ENCODE measurements at places on chromosomes 7 and 10. TPM values are rescaled to one million over a fixed set of nuclear protein-coding genes. Genes with fewer than 3 reads are reported as not detected.

The GAD2 gene
- total RNA-seq: not detected

The LGI1 gene
- not detected for total RNA-seq

The MALRD1 gene
- not detected for total RNA-seq

The CCL24 gene
- total RNA-seq: not detected

The MMRN2 gene
- 0.18 TPM for total RNA-seq

The PRSS37 gene
- not detected for total RNA-seq

DNA sequence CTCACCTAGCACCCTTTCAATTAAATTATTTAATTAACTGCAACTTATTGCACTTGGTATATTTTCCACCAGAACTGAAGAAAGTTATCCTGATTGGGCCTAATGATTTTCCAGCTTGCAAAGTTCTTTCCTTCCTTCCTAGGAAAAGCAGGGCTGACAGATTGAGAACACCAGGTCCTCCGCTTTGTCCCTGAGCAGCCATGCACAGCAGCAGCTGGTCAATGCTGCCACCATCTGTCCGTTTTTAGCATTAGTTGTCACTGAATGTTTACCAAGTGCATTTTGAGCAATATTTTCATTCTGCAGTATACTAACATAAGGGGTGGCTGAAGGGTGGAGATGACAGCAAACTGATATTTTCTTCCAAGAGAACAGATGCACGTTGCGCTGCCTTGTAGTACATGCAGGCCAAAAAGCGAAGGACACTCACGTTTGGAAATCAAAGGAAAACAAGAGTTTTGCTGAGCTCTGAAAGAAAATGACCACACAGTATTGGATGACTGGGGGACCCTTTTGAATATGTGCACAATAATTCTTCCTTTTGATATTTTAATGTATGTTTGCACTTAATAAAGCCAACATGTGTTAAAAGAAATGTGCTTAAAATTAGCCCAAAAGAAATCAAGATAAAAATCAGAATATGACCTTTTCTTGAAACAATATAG lies 248.8 kb upstream of the PTN start:
- DNase-seq: no peak

- no peak for DNase-seq
These were observed 9.9 kb downstream of the SMURF1 start for GRCh38 chr7:99133766-99134564.

DNA sequence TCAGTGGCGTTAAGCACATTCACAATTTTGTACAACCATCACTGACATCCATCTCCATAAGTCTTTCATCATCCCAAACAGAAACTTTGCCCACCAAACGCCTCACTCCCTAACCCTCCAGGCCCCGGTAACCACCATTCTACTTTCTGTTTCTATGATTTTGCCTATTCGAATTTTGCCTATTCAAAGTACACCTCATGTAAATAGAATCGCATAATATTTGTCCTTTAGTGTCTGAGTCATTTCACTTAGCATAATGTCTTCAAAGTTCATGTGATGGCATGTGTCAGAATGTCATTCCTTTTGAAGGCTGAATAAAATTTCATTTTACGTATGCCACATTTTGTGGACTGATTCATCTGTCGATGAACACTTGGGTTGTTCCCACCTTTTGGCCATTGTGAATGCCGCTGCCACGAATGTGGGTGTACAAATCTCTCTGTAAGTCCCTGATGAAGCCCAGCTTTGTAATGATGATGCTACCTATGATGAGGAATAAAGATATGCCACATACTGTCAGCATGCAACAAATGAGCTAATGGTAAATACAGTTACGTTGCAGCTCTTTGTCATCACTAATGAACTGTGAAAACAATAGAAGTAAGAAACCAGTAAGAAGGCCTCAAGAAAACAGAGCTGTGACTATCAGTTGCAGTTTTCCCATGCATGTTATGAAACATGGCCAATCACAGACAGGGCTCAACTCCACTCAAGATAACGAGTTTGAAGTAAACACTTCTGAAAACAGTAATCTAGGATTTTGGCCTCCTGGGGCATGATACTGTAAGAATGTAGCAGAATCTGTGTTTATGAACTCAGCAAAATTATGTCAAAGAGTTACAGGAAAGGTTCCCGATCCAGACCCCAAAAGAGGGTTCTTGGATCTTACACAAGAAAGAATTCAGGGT lies 120.0 kb downstream of the ADAM12 start:
- DNase-seq: no peak

DNA sequence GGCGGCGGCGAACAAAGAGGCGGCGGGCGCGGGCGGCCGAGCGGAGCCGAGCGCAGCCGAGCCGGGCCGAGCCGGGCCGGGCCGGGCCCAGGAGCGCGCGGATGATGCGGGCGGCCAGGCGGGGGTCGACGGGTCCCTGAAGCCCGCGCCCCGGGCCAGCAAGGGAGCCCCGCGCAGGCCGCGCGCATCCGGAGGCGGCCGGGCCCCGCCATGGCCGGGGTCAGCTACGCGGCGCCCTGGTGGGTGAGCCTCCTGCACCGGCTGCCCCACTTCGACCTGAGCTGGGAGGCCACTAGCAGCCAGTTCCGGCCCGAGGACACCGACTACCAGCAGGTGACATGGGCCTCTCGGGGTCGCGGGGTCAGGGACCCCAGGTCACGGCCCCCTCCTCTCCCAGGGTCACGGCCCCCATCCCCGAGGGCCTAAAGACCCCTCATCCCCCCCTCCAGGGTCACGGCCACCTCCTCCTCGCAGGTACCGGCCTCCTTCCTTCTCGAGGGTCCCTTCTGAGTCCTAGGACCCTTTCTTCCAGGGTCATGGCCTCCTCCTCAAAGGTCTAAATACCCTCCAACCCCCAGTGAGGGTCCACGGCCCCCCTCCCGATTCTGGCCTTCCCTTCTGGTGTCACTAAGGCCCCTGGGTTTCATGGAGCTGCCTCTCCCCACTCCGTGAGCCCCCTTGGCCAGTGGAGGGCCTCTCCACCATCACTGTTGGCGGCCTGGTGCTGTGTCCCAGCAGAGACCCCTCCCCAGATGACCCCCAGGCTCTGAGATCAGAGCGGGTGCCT lies at the start of gene TTYH3:
Gene TTYH3, plus strand, starts transcription at position 41 of the 787 bp plus-strand sequence. Its CDS starts 170 bp downstream, at position 211.
- DNase-seq: peak; percentile 18

DNA sequence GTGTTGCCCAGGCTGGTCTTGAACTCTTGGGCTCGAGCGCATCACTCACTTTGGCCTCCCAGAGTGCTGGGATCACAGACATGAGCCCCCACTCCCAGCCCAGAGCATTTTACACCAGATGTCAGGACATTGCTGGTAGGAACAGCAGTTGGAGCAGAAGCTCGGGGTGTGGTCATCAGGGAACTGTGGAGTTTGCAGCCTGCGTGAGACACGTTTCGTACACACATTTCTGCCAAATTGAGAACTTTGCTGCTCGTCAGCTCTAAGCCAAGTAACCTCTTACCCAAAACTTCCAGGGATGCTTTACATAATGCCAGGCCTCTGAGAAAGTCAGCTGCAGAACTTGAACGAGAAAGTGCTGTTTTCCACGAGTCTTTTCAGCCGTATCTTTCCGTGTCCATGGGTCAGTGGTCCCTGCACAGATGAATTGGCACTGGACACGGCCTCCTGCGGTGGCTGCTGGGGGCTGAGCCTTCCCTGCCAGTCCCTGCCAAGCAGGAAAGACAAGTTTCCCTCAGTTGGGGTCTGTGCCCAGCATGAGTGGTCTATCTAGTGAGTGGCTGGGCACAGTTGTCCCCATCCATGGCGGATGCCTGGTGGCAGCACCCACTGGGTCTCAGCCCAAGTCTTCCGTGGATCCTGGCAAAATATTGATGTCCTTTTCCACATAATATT lies 54.4 kb downstream of the DNAJB6 start:
- no peak for DNase-seq

- DNase-seq: no peak
These were observed 201.5 kb downstream of the TMEM178B start for GRCh38 chr7:141275350-141275749.

GRCh38 chr10:45238896-45239295 lies 76.5 kb downstream of the OR13A1 start:
- no peak for DNase-seq

DNA sequence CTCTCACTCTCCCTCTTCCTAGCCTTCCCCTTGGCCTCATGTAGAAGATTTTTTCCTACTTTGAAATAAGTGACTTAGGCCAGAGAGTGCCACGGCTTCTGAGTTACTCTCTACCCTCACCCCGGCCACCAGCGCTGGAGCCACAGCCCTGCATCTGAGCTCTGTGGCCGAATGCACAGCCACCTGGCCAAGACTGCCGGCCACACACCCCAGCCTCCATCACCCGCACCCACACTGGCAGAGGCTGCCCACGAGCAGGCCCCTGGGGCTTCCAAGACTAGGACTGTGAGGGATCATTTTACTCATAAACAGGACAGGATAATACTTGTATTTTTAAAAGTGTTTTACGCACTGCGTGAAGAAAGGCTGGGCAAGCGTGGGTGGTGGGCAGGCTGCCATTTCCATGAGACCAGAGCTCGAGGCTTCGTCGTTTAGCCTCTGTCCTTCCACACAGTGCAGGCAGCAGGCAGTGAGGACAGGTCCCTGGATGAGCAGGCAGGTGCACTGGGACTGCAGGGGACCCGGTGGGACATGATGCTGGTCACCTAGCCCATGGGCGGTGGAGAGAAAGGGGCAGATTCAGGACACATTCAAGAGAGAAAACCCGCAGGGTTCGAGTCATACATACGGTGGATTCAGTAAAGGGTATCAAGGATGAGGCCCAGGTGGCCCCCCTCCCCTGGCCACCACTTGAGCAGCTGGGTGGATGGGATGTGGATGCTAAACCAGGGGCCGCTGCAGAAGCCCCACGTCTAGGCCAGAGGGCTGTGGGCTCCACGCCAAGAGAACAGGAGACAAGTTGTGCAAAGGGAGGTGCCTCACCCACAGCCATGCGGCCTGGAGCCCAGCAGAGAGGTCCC lies 35.5 kb upstream of the RNF32 start:
- DNase-seq: no peak

- DNase-seq: no peak
These were observed 18.9 kb upstream of the NRBF2 start for GRCh38 chr10:63114031-63114814.

- DNase-seq: peak; percentile 89
These were observed 1.7 kb upstream of the GIMAP8 start for GRCh38 chr7:150448789-150449147.

GRCh38 chr7:132077971-132078685 lies 498.1 kb downstream of the PLXNA4 start:
- no peak for DNase-seq

- DNase-seq: no peak
These were observed 138.5 kb downstream of the PLXNA4 start for GRCh38 chr7:132437730-132438129.

DNA sequence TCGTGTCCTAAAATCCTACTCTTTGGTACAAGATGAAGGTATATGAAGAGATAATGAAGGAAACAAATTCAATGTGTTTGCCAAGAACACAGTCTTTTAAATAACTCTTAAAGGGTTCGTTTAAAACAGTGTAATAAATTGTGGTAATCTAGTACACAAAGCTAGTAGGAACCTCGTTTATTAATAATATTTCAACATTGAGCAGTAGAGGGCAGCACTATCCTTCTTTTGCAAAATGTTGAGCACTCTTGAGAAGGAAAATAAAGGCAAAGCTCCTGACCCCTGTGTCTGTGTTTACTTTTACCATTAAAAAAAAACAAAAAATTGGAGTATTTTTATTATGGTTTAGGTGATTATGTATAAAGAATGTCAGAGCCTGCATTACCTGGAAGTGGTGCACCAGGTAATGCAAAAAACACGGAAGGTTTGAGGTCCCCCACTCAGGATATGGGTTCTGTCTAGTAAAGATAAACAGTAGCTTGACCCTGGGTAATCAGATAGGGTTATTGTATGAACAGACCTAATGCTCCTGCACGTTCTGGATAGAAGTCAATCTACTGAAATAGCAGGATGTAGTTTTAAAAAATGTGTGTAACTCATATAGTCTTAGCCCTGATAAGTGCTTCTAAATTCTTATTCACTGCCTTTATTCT lies 5.7 kb upstream of the GOT1 start:
- DNase-seq: no peak

DNA sequence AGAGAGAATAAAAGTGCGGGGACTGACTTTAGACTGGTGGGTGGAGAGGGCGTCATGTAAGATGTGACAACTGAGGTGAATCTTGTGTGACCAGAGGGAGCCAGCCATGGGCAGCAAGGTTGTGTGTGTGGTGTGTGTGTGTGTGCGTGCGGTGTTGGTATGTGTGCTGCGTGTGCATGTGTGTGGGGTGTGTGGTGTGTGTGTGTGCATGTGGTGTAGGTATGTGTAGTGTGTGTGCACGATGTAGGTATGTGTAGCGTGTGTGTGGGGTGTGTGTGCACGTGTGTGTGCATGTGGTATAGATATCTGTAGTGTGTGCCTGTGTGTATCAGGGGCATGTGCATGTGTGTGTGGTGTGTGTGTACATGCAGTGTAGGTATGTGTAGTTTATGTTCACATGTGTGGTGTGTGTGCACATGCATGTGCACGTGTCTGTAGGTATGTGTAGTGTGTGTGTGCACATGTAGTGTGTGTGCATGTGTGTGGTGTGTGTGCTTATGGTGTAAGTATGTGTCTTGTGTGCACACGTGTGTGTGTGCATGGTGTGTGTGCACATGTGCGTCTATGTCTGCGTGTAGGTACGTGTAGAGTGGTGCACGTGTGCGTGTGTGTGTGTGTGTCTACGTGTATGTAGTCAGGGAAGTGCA lies 312.3 kb upstream of the MKI67 start:
- DNase-seq: no peak

DNA sequence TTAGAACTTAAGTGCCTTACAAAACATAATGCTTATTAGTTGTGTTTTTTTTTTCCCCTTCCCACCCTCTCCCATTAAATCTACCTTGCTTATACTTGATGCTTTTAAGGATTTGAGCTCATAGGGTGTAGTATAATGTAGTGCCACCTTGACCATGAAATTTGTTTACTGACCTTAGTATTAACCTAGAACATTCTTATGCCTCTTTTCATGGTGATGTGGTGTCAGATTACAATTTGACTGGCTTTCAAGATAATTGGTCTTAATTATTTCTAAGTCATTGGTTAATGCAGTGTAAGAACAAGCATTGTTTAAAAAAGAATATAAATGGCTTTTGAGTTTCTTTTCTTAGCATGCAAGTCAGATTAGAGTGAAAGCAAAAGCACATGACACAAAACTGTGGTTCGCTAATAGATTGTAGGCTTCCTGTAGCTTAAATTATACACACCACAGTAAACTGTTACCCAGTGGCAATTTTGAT lies 61.8 kb downstream of the ADD3 start:
- no peak for DNase-seq

GRCh38 chr10:30467651-30468338 lies 33.8 kb downstream of the MAP3K8 start:
- DNase-seq: no peak

DNA sequence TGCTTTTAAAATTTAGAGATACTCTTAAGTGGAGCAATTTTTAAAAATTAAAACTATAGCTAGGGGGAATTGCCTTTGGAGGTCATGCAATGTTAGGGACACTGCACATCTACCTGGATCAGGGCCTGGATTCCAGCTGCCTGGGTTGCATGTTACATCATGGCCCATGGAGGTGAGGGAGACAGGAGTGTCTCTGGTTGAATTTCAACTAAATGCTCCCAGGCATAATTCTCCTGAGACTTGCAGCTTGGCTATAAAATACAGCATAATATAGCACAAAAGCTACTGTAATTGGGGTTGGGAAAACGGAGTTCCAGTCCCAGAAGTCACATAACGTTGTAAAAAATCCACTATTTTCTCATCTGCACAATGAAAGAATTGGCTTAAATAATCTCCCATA lies 782.5 kb downstream of the LRMDA start:
- no peak for DNase-seq

- no peak for DNase-seq
These were observed 155.3 kb downstream of the SFMBT2 start for GRCh38 chr10:7255517-7255916.

Measured in activated T-cell treated with anti-CD3 and anti-CD28 coated beads, Interleukin-2, amount 50 U/mL, for 4 hours (primary cell).